NCI-H187 treated with DMSO at 0.1 percent for 48 hours (cell line): ENCODE measurements at places on chromosomes 11 and 22.

DNA sequence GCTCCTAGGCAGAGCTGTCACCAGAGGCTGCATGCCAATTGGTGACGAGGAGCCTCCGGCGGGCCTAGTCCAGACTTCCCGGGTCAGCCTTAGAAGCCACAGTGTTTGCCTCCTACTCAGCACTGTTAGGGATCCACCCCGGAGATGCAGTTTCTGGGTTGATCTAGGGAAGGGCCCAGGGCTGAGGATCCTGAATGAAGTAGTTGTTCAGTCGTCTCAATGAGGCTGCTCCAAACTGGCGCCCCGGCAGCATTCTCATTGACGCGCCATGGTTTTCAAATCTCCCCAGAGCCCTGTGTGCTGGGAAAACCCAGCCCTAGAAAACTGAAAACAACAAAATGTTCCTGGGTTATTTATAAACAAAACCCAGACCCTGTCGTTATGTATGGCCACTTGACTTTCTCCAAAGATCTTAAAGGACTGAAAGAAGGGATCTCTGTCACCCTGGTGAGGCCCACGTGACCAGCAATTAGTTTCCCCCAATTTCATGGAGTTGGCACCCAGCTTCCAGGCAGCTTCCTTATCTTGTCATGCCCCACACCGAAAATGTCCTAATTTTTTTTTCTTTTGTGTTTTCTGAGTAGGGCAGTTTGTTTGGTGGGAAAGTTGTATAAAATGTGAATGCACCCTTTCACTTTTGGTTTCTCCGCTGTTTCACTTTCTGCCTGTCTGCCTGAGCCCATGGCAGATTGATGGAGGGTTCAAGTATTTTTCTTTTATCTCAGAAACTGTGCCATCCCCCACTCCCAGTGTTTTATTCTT lies 2.0 kb upstream of the EHD1 start:
- DNase-seq: no peak

DNA sequence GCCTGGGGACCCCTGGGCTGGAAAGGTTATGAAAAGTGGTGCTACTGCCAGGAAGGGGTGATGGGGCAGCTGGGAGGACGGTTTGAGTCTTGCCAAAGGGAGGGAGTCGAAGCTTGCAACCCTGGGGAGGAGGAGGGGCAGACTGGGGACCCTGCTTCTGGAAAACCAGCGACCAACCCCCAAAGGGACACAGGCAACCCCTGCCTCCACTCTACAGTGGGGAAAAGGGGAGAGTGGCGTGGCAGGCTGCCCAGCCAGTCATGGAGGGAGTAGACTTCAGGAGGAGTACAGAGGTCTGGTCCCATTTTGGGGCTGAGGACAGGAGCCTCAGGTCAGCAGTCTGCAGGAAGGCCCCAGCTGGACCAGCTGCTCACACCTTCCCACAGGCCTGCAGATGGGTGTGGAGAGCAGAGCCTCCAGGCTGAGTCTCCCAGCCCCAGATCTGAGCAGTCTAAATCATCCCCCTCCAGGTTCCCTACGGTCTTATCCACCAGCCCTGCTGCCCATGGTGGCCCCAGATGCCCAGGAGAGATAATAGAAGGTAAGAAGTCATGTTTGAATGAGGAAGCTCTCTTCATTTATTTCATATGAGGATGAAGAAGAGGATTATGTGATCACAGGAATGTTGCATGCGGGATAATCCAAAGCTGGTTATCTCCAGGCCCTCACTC lies 3.3 kb downstream of the DDT start:
- no peak for DNase-seq

- DNase-seq: no peak
Observed at GRCh38 chr22:25351631-25352293, 132.3 kb downstream of the CRYBB2 start.

GRCh38 chr11:92784331-92784730 lies 185.1 kb upstream of the MTNR1B start:
- no peak for DNase-seq

- DNase-seq: no peak
Observed at GRCh38 chr22:44937216-44937615, 72.6 kb downstream of the PHF21B start.

GRCh38 chr11:8002676-8003075 lies 15.5 kb downstream of the EIF3F start:
- DNase-seq: no peak

DNA sequence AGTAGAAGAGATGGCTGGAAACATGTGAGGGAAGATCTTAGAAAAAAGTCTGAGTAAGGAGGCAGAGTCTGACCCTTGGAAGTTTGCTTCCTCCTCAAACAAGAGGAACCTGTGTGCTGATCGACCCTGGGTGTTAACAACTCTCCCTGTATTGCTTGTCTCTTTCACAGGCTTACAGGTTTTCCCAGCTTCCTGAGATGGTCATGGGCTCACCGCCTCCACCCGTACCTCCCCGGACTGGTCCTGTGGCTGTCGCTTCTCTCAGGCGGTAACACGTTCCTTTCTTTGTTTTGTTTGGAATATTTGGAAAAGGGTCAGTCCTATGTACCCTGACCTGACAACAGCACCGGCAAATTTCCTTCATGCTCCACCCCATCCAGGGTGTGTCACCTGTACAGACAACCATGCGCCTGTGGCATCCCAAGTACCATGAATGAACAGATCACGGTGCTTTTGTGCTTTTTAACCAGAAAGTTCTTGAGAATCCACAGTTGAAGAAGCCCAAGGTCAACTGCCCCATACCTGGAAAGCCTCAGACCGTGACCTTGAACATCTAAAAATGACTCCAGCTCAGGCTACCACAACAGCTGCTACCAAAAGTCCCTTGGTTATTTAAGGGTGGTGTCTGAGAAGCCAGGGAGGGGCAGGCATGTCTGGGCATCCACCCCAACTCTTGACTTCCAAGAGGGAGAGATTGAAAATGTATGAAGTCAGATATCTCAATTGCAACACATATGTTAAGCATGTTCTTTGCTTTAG lies 44.6 kb downstream of the C11orf91 start:
- no peak for DNase-seq

GRCh38 chr11:129968591-129969419 lies 33.8 kb downstream of the PRDM10 start:
- no peak for DNase-seq

- no peak for DNase-seq
Observed at GRCh38 chr11:128193615-128194014, 393.7 kb downstream of the ETS1 start.

- no peak for DNase-seq
Observed at GRCh38 chr11:129061492-129062230, 119.0 kb upstream of the TP53AIP1 start.

GRCh38 chr11:119910051-119910450 lies 181.1 kb upstream of the NECTIN1 start:
- no peak for DNase-seq

DNA sequence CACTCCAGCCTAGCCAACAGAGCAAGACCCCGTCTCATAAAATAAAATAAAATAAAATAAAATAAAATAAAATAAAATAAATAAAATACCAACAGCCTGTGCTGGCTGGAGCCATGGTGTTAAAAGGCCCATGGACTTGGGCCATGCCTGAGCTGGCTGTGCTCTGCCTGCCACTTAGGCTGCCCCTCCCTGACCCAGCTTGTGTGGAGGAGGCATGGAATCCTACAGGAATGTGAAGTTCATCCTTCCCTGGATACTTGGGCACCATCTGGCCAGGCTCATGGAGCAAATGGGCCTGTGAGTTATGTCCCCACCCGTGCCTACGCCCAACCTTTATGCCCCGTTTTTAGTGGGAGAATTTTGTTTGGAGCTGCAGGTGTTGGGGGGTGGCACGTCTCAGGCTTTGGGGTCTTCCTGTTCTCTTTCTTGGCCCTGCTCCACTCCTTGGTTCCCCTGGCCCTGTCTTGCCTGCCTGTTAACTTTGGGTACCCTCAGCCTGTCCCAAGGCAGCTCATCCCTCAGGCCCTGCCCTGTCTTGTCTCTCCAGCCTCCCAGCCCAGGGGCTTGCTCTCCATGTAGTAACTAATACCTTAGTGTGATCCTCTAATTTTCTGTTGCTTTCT lies 51.3 kb downstream of the BCR start:
- DNase-seq: no peak

- DNase-seq: no peak
Observed at GRCh38 chr11:17550450-17551346, 3.6 kb downstream of the OTOG start.

DNA sequence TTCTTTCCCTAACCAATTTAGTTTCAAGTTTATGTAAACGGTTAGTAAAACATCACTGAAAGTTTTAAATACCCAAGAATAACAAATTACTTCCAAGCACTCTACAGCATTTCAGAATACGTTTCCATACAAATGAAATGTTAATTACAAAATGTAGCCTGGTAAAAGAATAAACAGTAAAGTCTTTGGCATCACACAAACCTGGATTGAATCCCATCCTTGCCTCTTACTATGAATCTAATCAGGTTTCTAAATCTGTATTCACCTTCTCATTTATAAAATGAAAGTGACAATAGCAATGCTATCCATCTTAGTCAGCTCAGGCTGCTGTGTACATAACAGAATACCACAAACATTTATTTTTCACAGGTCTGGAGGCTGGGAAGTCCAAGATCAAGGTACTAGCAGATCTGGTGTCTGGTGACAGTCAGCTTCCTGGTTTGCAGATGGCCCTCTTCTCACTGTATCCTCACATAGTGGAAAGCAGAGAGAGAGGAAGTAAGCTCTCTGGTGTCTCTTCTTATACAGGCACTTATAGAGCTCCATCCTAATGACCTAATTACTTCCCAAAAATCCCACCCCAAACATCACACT lies 19.2 kb downstream of the FAM168A start:
- no peak for DNase-seq

- DNase-seq: no peak
Observed at GRCh38 chr11:35723913-35724312, 61.3 kb downstream of the TRIM44 start.

GRCh38 chr11:96607864-96608558 lies 218.2 kb downstream of the JRKL start:
- no peak for DNase-seq

DNA sequence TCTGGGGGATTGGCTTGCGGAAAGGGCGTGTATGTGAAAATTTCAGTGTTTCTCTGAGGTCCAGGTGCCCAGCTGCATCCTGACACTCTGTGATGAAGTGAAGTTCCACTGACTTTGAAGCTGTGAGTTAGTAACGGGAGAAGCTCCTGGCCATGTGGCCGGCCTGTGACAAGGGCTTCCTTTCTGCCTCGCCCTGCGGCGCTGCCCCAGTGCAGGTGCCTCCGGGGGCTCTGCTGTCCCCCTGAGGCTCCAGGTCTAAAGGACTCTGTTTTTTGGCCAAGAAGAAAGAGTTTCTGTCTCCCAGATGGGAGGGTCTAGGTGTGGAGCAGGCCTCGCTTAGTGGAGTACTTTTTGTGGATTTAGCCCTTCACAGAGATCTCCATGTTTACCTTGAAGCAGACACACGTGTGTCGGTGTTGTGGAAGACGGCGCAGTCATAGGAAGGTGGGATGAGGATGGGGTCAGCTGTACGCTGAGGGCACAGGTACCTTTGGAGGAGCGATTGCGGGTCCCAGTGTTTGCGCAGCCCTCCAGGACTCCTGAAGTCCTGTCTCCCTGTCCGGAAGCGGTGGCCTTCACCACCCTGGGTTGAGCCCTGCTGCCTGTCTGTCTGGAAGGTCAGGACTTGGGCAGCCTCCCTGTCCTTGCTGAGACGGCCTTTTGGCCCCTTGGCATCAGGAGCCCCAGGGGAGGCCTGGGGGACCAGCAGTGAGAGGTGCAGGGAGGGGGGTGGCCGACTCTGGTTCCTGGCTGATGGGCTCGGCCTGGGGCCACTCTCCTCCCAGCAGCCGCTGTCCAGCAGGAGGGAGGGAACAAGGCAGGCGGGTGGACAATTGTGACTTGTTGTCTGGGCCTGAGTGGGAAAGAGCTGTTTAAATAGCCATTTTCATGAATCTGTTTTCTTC lies 1249.3 kb downstream of the BRD1 start:
- no peak for DNase-seq

- DNase-seq: peak; percentile 26
Observed at GRCh38 chr11:132126973-132127899, 756.8 kb downstream of the NTM start.

- DNase-seq: no peak
Observed at GRCh38 chr11:124879493-124880289, 14.5 kb downstream of the ROBO3 start.

- peak; percentile 29 for DNase-seq
Observed at GRCh38 chr11:110286298-110287040, 9.9 kb downstream of the RDX start.

- no peak for DNase-seq
Observed at GRCh38 chr11:57974132-57974531, 49.5 kb upstream of the OR9Q1 start.

DNA sequence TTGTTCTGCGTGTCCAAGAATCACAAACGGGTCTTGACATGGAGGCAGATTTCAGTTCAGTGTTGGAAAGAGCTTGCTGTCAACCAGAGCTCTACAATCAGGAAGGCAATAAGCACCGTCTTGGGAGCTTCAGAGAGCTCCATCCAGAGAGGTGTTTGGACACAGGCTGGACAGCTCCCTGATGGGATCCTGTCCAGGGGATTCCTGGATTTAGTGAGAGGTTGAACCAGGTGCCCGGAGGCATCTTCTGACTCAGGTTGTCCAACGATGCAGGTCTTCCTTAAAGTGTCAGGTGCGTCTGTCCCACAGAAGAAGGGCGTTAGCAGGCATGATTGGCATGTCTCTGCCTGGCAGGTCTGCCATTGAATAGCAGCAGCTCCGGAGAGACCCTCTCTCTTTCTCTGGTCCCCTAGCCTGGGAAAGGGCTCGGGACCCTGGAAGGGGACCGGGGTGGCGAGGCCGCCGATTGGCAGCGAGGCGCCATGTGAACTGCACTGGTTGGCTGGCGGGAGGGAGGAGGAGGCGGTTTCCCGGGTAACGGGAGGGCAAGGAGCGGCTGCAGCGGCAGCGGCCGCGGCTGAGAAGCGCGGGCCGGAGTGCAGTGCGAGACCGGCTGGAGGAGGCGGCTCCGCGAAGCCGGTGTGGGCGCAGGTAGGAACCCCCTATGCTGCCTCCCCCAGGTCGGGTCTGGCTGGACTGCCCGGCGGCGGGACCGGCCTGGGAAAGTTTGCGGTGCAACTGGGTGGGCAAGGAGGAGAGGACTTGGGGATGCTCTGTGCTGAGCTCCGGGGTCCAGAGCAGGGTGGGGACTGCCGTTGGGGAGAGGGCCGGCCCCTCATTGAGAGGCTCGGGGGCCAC lies 104.1 kb upstream of the E2F8 start:
- no peak for DNase-seq

- DNase-seq: no peak
Observed at GRCh38 chr11:45773786-45774655, 30.9 kb upstream of the SLC35C1 start.

GRCh38 chr11:71485063-71485399 lies 32.0 kb downstream of the NADSYN1 start:
- no peak for DNase-seq

GRCh38 chr11:82194521-82194920 lies 539.1 kb downstream of the FAM181B start:
- DNase-seq: no peak

DNA sequence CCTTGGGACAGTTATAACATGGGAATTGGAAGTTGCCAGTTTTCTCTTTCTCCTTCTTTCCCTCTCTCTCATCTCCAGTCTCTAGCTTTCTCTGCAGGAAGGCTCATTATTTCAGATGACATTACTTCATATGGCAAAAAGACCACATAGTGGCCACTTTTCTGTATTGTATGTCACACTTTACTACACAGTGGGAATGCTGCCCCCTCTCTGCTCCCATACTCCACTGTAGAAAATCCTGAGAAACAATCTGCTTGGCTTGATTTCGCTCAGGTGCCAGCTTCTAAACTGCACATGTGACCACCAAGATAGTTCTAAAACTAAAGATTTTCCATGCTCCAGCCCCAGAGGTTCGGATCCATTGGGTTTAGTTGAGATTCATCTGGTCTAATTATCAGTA lies 860.7 kb upstream of the CCDC90B start:
- DNase-seq: no peak

GRCh38 chr11:46050662-46051061 lies 70.6 kb downstream of the PHF21A start:
- DNase-seq: no peak
